ENCODE measurements at places on chromosomes 16 and 17.

GRCh38 chr17:77695386-77695785 lies 263.1 kb upstream of the TNRC6C start:
- H3K36me3 ChIP-seq: no peaks in the 10 kb centered on the region
- H3K4me3 ChIP-seq: no peak overlapping the region
- H3K27me3 ChIP-seq: no peaks in the 10 kb centered on the region

DNA sequence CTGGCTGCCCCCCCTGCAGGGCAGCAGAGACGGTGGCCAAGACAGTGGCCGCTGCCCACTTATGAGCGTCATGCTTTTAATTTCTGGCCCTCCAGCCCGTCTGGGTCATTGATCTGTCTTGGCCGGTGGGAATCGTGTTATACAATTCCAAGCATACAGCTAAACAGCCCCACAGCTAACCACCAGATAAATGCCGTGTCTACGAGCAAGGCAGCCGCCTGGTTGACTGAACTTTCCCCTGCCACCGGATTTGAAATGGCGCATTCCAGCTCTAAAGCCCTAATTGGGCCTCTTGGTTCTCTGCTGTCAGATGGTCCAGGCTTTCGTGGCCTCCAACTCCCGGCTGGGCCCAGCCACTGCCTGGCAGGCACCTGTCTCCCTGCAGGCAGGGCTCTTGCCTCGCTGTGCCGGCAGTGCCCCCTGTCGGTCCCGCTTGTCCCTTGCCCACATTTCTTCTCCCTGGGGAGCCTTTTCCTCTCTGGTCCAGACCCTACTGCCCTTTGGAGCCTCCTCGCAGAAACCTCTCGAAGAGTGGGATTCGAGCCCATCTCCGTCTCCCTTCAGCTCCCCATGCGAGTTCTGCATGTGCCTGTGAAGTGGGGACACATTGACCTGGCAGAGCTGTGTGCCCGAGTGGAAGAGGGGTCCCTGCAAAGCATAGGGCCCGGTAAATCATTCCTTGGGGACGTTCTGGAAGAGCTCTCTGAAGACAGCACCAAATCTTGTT lies 1.8 kb upstream of the RBFOX3 start:
- H3K27ac ChIP-seq: no peak overlapping the region
- no peak overlapping the region for H3K4me3 ChIP-seq
- H3K36me3 ChIP-seq: no peaks in the 10 kb centered on the region
- DNase-seq: no peak
- peaks cover 41% of the 10 kb centered on the region for H3K27me3 ChIP-seq

- H3K4me1 ChIP-seq: peaks cover 49% of the 10 kb centered on the region
- DNase-seq: no peak
- no peak overlapping the region for H3K27ac ChIP-seq
- no peak overlapping the region for H3K4me3 ChIP-seq
Measured at GRCh38 chr16:3836641-3837040, 43.9 kb downstream of the CREBBP start.

GRCh38 chr16:77298418-77299360 lies 99.5 kb downstream of the SYCE1L start:
- H3K4me3 ChIP-seq: no peak overlapping the region
- H3K27me3 ChIP-seq: peaks cover 3% of the 10 kb centered on the region
- no peaks in the 10 kb centered on the region for H3K4me1 ChIP-seq
- no peaks in the 10 kb centered on the region for H3K36me3 ChIP-seq
- no peak for DNase-seq

- H3K27me3 ChIP-seq: no peaks in the 10 kb centered on the region
- no peak for DNase-seq
- H3K36me3 ChIP-seq: no peaks in the 10 kb centered on the region
- H3K4me3 ChIP-seq: no peak overlapping the region
- H3K4me1 ChIP-seq: no peaks in the 10 kb centered on the region
Measured at GRCh38 chr17:70882504-70882903, 713.2 kb downstream of the KCNJ2 start.

DNA sequence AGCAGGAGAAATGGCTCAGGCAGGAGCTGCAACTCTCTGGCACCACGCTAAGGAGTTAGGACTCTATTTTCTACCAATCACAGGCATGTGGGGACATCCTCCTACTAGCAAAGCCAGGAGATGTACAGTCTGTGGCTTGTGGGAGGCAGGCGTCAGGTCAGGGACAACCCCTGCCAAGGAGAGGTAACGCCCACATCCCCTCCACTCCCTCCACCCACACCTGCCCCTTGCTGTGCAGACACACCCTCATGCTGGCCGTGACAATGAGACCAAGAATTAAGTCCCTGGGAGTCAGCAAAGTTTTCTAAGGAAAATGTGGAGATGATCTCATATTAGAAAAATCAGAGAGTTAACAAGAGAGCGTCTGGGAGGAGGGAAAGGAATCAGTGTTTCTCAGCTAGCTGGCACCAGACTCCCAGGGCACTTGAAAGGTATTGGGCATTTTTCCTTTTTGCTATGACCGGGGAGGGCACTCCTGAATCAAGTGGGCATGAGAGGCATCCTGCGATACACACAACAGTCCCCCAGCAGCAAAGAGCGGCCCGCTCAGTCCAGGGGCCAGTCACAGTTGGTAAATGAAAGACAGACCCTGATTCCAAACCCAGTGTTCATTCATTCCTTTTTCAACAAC lies 87.3 kb upstream of the RPL38 start:
- no peak overlapping the region for H3K4me3 ChIP-seq
- no peaks in the 10 kb centered on the region for H3K27me3 ChIP-seq
- H3K27ac ChIP-seq: no peak overlapping the region
- no peaks in the 10 kb centered on the region for H3K4me1 ChIP-seq
- DNase-seq: no peak
